Osteoblast (primary cell): ENCODE measurements at places on chromosomes 16 and 17. TPM values are rescaled to one million over a fixed set of nuclear protein-coding genes. Genes with fewer than 3 reads are reported as not detected.

The TLCD3A gene
- total RNA-seq: 19.5 and 28.6 TPM in 2 replicates

The ZPBP2 gene
- not detected in 2 replicates for total RNA-seq

The KRTAP9-8 gene
- not detected in 2 replicates for total RNA-seq

The APOH gene
- total RNA-seq: not detected in 2 replicates

The STH gene
- not detected in 2 replicates for total RNA-seq

The RAB37 gene
- total RNA-seq: under 0.01 and 0.36 TPM in 2 replicates

The SLC25A19 gene
- 4.7 and 7.1 TPM in 2 replicates for total RNA-seq

The ZFP90 gene
- 39.5 and 41.3 TPM in 2 replicates for total RNA-seq

The RHBDL3 gene
- total RNA-seq: under 0.01 TPM in 2 replicates

The ATP6V0A1 gene
- total RNA-seq: 52.5 and 53.9 TPM in 2 replicates

The BICDL2 gene
- total RNA-seq: 0.29 TPM in 1 of 2 replicates, not detected in the other

The PRSS53 gene
- total RNA-seq: 2.7 and 2.9 TPM in 2 replicates

The PDILT gene
- not detected in 2 replicates for total RNA-seq

The C16orf89 gene
- 0.59 TPM in 1 of 2 replicates, not detected in the other for total RNA-seq

The CDH8 gene
- under 0.01 TPM in 1 of 2 replicates, not detected in the other for total RNA-seq

The PEX12 gene
- total RNA-seq: 8.0 and 8.8 TPM in 2 replicates

The TVP23A gene
- total RNA-seq: under 0.01 TPM in 1 of 2 replicates, not detected in the other

The HSD17B1 gene
- 1.1 and 1.5 TPM in 2 replicates for total RNA-seq

The GRAPL gene
- not detected in 2 replicates for total RNA-seq

The TGFB1I1 gene
- total RNA-seq: 60.1 and 70.4 TPM in 2 replicates

The CDH13 gene
- total RNA-seq: 102 and 104 TPM in 2 replicates

The CLEC3A gene
- not detected in 2 replicates for total RNA-seq

The GRIN2C gene
- 0.29 and 0.72 TPM in 2 replicates for total RNA-seq

The VWA3A gene
- under 0.01 and 0.36 TPM in 2 replicates for total RNA-seq

The C17orf50 gene
- not detected in 2 replicates for total RNA-seq

The ITPRIPL2 gene
- 58.6 and 59.4 TPM in 2 replicates for total RNA-seq

The TBC1D3 gene
- total RNA-seq: not detected in 2 replicates

The SLFN12L gene
- total RNA-seq: 0.36 and 0.88 TPM in 2 replicates

The AXIN1 gene
- total RNA-seq: 21.5 and 21.7 TPM in 2 replicates

The KRT39 gene
- 0.36 TPM in 1 of 2 replicates, not detected in the other for total RNA-seq

The LRRC37B gene
- 17.0 and 23.0 TPM in 2 replicates for total RNA-seq

The RHBDF1 gene
- 32.2 and 39.5 TPM in 2 replicates for total RNA-seq

The ADORA2B gene
- total RNA-seq: 4.7 and 5.9 TPM in 2 replicates

The PPL gene
- 24.2 and 27.1 TPM in 2 replicates for total RNA-seq

The CDYL2 gene
- total RNA-seq: 8.3 and 8.8 TPM in 2 replicates
